ENCODE measurements at places on chromosomes 2 and 18. TPM values are rescaled to one million over a fixed set of nuclear protein-coding genes. Genes with fewer than 3 reads are reported as not detected.

Gene ALPI
- not detected for total RNA-seq

GRCh38 chr2:175874291-175874690 is 127.8 kb downstream of the LNPK start:
- no peak overlapping the region for H3K4me3 ChIP-seq
- H3K4me1 ChIP-seq = no peaks in the 10 kb centered on the region

Gene SERPINE2
- total RNA-seq = 2.6 TPM

DNA sequence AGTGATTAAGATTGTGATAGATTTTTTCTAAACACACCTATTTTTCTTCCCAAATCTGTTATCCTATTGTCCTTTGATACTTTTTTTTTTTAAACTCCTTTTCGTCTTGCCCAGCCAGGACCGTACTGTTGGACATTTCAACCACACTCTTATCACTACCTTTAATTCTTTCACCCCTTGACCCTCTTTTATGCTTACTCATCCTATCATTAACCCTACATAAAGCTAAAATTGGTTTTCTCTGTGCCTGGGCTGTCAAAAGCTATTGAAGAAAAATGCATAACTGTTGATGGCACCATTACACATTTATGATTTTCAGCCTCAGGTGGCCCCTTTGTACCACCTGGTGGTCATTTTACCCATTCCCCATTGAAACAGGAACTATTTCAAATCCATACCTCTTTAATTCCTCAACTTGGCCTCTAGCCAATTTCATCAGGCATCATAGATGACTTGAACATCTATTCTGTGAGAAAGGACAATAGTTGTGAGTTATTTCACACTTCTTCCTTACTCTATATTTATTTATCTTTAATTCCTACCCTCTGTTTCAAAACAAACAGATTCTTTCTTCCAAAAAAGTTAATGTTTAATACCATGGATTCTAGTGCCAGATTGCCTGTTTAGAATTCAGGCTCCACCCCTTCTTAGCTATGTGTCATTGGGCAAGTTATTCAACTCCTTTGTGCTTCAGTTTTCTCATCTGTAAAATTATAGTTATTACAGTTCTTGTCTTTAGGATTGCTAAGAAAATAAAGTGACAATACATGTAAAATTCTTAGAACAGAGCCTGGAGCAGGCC is 258.6 kb downstream of the CAMKMT start:
- no peak for DNase-seq
- no peaks in the 10 kb centered on the region for H3K4me1 ChIP-seq
- H3K27ac ChIP-seq = no peak overlapping the region
- H3K4me3 ChIP-seq = no peak overlapping the region

Gene MEIS1
- total RNA-seq = not detected

- DNase-seq = no peak
- no peaks in the 10 kb centered on the region for H3K27me3 ChIP-seq
- no peak overlapping the region for H3K4me3 ChIP-seq
- no peaks in the 10 kb centered on the region for H3K4me1 ChIP-seq
These were observed 1362.2 kb upstream of the TMEFF2 start for GRCh38 chr2:193556766-193557470.

- no peak overlapping the region for H3K27ac ChIP-seq
- no peaks in the 10 kb centered on the region for H3K4me1 ChIP-seq
- H3K36me3 ChIP-seq = no peaks in the 10 kb centered on the region
- no peaks in the 10 kb centered on the region for H3K27me3 ChIP-seq
These were observed 131.6 kb downstream of the CDH2 start for GRCh38 chr18:28045176-28045810.

- no peak overlapping the region for H3K4me3 ChIP-seq
- H3K36me3 ChIP-seq = no peaks in the 10 kb centered on the region
- H3K27ac ChIP-seq = no peak overlapping the region
- H3K4me1 ChIP-seq = peaks cover 3% of the 10 kb centered on the region
- H3K27me3 ChIP-seq = no peaks in the 10 kb centered on the region
These were observed 837.4 kb upstream of the ID2 start for GRCh38 chr2:7844414-7844965.

GRCh38 chr2:221502270-221503010 is 69.7 kb downstream of the EPHA4 start:
- no peaks in the 10 kb centered on the region for H3K27me3 ChIP-seq
- no peaks in the 10 kb centered on the region for H3K36me3 ChIP-seq
- no peak overlapping the region for H3K27ac ChIP-seq

- H3K4me1 ChIP-seq = peaks cover 5% of the 10 kb centered on the region
- H3K27me3 ChIP-seq = peaks cover 14% of the 10 kb centered on the region
- no peak overlapping the region for H3K27ac ChIP-seq
- no peak overlapping the region for H3K4me3 ChIP-seq
- no peak for DNase-seq
These were observed 154.4 kb downstream of the FMNL2 start for GRCh38 chr2:152489364-152489763.

Gene IL1R2
- not detected for total RNA-seq

DNA sequence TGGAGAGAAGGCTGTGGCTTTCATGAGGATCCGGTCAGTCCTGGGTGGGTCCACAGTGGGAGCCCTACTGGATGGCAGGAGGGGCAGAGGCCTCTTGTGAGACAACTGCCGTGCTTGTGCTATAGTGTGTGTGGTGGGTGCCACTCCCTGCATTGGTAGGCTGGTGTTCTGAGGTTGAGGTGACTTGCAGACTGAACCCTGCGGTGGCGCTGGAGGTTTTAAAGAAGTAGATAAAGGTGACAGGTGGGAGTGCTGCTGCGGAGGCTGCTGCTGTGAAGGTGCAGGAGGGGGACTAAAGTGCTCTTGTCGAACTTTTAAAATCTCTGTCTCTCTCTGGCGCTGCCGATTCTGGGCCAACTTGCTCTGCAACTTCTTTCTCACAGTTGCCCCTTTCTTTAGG is 29.7 kb downstream of the INO80D start:
- H3K27me3 ChIP-seq = no peaks in the 10 kb centered on the region
- H3K4me1 ChIP-seq = peaks cover 20% of the 10 kb centered on the region
- H3K27ac ChIP-seq = peak overlapping the region; percentile 39
- peak overlapping the region; percentile 6 for H3K4me3 ChIP-seq

Gene CCT7
- total RNA-seq = 206 TPM

GRCh38 chr2:217893440-217893839 is 109.4 kb downstream of the TNS1 start:
- no peaks in the 10 kb centered on the region for H3K36me3 ChIP-seq
- no peak overlapping the region for H3K4me3 ChIP-seq
- no peaks in the 10 kb centered on the region for H3K27me3 ChIP-seq

- H3K4me1 ChIP-seq = no peaks in the 10 kb centered on the region
- no peaks in the 10 kb centered on the region for H3K36me3 ChIP-seq
- no peaks in the 10 kb centered on the region for H3K27me3 ChIP-seq
- DNase-seq = no peak
- no peak overlapping the region for H3K4me3 ChIP-seq
These were observed 441.8 kb downstream of the CMPK2 start for GRCh38 chr2:6423944-6424343.

DNA sequence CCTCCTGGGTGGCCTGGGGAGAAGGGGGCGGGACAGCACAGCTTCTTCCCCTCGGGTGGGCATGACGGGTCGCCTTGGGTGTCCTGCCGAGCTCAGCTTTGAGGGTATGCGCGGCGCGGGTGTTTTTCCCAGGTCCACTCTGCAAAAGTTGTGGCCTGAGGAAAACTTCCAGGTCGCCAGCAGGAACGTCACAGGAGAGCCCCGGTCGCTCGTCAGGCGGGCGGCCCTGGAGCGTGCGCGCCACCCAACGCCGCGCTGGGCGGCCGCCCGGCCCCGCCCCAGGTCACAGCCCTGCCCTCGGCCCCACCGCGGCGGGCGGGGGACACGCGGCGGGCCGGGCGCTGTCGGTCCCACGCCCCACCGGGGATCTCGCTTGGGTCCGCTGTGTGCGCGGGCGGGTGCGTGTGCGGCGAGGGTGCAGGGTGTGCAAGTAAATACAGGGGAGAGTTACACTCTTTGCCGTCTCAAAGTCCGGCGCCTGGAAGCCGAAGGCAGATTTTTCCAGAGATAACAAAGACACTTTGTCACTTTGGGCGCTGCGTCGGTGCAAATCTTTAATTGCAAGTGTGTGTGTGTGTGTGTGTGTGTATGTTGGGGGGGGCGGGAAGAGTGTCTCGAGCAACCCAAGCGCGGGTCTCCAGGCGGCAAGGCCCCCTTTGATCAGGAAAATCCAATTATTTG is 616 bp upstream of the SP5 start:
- DNase-seq = peak; percentile 30
- H3K36me3 ChIP-seq = peaks cover 8% of the 10 kb centered on the region
- peak overlapping the region; percentile 93 for H3K4me3 ChIP-seq
- no peak overlapping the region for H3K27ac ChIP-seq

Gene IL1B
- not detected for total RNA-seq

DNA sequence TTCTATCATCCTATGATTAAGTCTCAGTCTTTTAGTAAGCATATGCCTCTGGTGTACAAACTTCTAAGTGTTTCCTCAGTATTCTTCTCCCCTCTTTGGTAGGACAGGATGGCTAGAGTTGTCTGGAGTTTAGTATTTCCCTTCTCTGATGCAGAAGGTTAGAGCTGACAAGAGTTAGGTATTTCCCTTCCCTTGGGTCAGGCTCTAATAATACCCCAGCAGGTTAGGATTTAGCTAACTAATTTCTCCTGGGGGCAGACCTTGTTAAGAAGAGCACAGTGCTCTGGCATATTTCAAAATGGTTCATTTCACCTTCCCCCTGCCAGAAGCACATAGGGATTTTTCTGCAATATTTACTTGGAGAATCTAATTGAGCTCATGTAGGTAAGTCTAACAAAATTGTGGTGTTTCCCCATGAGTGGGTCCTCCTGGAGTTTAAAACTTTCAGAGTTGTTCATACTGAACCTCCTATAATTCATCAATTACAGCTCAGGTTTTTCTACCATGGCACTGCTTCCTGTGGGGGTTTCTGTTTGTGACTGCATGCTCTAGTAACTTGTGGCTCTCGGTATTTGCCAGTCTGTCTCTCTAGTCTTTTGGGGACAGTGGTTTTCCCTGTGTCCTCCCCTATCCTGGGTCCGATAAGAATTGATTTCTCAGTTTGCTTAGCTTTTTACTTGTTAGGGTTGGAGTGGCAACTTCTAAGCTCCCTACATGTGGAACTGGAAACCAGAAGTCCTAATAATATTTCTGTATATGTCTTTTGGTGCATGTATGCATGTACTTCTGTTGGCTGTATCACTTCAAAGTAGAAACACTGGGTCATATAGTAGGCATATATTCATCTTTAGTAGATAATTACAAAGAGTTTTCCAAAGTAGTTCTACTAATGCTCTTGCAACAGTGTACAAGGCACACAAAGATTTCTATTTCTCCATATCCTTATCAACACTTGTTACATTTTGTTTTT is 77.7 kb downstream of the GDF7 start:
- H3K4me3 ChIP-seq = no peak overlapping the region
- H3K36me3 ChIP-seq = peaks cover 7% of the 10 kb centered on the region
- no peak overlapping the region for H3K27ac ChIP-seq

- H3K36me3 ChIP-seq = peaks cover 29% of the 10 kb centered on the region
- no peaks in the 10 kb centered on the region for H3K27me3 ChIP-seq
- H3K4me3 ChIP-seq = no peak overlapping the region
- peaks cover 51% of the 10 kb centered on the region for H3K4me1 ChIP-seq
- H3K27ac ChIP-seq = peak overlapping the region; percentile 56
These were observed 82.8 kb downstream of the NCK2 start for GRCh38 chr2:105827351-105828096.

Gene ALKAL2
- total RNA-seq = not detected

- no peak for DNase-seq
- peaks cover 57% of the 10 kb centered on the region for H3K4me1 ChIP-seq
- H3K36me3 ChIP-seq = peaks cover 25% of the 10 kb centered on the region
- no peaks in the 10 kb centered on the region for H3K27me3 ChIP-seq
These were observed 21.7 kb downstream of the ZNF638 start for GRCh38 chr2:71353248-71353647.

- H3K4me3 ChIP-seq = no peak overlapping the region
- no peak for DNase-seq
- no peaks in the 10 kb centered on the region for H3K4me1 ChIP-seq
- no peaks in the 10 kb centered on the region for H3K36me3 ChIP-seq
- no peak overlapping the region for H3K27ac ChIP-seq
- H3K27me3 ChIP-seq = no peaks in the 10 kb centered on the region
These were observed 226.1 kb downstream of the DOK6 start for GRCh38 chr18:69626643-69627242.

DNA sequence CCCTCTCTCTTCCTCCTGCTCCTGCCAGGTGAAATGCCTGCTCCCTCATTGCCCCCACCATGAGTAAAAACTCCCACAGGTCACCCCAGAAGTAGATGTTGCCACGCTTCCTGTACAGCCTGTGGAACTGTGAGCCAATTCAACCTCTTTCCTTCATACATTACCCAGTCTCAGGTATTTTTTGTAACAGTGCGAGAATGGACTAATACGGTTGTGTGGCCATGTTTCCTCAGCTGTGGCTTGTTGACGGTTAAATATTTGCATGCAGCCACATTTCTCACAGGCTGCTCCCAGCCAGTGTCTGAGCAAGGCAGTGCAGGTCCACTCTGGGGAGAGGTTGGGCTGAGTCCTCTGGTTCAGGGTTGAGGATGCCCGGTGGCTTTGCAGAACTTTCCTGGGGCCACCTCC is 27.8 kb upstream of the COPS8 start:
- no peak for DNase-seq
- H3K4me1 ChIP-seq = peaks cover 2% of the 10 kb centered on the region
- no peaks in the 10 kb centered on the region for H3K27me3 ChIP-seq
- no peaks in the 10 kb centered on the region for H3K36me3 ChIP-seq
- H3K27ac ChIP-seq = no peak overlapping the region

Gene TUBA3E
- not detected for total RNA-seq

DNA sequence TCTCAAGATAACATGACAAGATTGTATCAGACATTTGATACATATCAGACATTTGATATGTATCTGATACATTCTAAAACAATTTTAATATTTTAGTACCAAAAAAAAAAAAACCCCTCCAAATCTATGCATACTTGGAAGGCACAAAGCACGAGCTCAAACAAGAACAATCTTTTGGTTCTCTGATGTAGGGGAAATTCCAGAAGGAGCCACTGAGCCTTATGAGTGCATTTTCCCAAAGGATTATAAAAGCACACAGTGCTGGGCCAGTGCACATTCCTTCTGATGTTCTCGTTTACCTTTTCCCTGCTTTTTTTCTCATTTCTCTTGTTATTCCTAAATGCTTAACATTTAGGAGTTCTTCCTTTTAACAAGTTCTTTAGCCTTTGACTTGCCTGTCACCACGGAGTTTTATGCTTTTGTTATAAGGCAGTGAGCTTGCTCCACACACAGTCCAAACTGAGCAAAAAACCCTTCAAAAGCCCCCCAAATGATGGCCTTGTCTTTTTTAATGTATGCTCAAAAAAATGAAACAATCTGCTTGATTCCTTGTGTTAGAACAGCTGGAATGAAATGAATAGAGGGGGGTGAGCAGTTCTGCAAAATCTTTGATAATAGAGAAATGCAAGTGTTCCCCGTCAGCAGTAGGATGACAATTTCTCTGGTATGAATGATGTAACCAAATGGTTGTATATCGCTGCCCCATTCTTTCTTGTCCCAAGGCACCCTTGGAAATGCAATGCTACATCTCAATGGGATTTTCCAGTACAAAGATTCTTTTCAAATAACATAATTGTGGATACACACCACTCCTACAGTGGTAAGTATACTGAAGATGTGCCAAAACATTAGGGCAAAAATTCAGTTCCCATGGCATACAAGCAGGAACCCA is 597.2 kb upstream of the ZEB2 start:
- H3K4me3 ChIP-seq = no peak overlapping the region
- DNase-seq = no peak
- H3K27me3 ChIP-seq = no peaks in the 10 kb centered on the region
- H3K36me3 ChIP-seq = no peaks in the 10 kb centered on the region
- H3K27ac ChIP-seq = no peak overlapping the region

GRCh38 chr2:20135631-20136050 is 84.2 kb upstream of the LAPTM4A start:
- no peaks in the 10 kb centered on the region for H3K36me3 ChIP-seq
- H3K4me1 ChIP-seq = no peaks in the 10 kb centered on the region
- peaks cover 12% of the 10 kb centered on the region for H3K27me3 ChIP-seq

All from naive thymus-derived CD8-positive, alpha-beta T cell (primary cell).